ENCODE measurements at places on chromosomes 4 and X.

DNA sequence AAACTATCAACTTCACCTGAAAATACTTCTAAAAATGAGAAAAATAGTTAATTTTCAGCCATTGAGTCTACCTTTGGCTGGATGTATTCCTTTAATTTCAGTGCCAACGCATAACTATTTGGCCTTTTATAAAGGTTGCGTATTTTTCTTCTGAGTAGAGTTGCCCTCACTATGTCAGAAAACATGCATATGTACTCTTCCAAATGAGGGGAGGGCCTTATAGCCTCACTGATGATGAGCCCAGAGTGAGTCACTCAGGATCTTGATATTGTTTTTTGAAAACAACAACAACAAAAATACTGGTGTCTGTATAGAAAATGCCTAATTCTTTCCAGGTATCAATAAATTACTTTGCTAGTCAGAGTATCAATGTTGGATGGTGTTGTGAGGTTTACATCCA lies 349.3 kb downstream of the FBXO8 start:
- DNase-seq, result no peak

- DNase-seq, result no peak
These were observed 269.1 kb upstream of the ZFP42 start for GRCh38 chr4:187726485-187726884.

DNA sequence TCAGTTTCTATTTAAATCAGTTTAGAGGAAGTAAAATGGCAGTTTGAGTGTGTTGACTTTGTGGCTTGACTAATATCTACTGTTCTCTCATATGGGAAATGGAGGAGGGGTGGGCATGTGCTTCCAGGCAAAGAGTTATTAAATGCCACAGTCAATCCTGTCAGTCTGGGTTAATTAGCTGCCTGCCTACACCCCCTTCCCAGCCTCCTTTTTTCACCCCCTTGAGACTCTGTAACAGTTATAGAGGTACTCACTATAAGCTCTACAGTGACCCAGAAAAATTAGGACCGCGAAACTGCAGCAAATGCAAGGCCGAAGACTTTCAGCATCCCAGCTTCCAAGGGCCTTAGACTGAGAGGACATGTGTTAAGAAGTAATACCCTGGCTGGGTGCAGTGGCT lies 165.2 kb downstream of the CORIN start:
- DNase-seq, result no peak

DNA sequence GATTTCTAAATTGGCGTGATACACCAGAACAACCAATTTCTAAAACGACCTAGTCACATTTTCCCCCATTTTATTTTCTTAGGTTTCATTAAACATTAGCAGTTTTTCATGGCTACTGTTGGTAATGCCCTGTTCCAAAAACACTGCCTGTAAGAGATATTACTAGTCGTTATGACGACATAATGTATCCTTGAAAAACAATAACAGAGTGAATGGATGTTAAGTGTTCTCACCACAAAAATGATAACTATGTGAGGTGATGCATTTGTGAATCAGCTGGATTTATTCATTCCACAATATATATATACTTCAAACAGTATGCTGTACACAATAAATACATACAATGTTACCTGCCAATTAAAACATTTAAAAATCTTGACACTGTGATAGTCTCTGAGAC lies 1147.6 kb upstream of the PCDH10 start:
- no peak for DNase-seq

GRCh38 chrX:38717871-38718270 lies 83.4 kb upstream of the MID1IP1 start:
- peak; percentile 28 for DNase-seq

DNA sequence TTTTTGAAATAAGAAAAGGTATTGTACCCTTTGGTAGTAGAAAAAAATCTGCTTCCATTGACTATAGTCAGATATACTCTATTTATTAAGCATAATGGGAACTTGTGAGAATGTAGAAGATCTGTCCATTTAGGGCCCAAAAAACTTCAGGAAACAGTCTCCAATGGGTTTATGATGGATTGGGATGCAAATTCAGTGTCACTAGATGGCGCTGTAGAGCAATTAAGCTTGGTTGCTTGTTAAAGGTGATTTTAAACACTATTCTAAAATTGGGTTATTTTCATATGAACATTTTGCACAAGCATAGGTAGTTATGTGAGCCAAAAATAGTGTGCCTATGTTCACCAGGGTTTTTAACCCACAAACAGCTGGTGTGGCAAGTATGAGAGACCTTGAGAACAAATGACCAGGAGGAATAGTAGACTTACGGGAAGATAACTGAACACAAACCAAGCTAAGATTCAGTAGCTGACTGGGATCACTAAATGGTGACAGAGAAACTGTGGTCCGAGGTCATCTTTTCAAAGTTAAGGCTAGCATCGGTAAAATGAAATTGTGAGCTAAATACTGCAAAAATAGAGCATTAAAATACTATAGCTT lies 80.3 kb upstream of the LSM6 start:
- peak; percentile 27 for DNase-seq

GRCh38 chr4:67087897-67088296 lies 457.4 kb downstream of the CENPC start:
- DNase-seq, result peak; percentile 63
